ENCODE measurements at places on chromosomes 6 and 20. TPM values are rescaled to one million over a fixed set of nuclear protein-coding genes. Genes with fewer than 3 reads are reported as not detected.

DNA sequence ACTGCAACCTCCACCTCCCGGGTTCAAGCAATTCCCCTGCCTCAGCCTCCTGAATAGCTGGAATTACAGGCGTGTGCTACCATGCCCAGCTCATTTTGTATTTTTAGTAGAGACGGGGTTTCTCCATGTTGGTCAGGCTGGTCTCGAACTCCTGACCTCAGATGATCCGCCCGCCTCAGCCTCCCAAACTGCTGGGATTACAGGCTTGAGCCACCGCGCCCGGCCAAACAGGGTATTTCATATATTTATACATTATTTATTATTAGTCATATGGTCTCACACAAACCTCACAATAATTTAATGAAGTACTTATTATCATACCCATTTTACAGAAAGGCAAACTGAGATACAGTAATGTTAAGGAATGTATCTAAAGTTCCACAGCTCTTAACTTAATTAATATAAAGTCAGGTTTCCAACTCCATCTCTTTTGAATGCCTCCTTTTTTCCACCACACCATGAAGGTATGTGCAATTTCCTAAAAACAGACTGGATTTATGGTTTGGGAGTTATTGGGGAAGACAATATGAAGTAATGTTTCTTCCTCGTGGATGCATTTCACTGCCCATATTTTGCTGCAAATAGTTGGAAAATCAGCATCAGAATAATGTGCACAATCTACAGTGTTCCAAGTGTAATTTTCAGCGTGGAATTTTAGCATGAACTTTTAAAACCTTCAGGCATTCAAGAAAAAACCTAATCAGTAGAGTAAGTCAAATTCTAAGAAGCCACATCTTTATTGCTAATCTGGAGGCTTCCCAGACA lies 65.7 kb downstream of the ZMYND8 start:
- DNase-seq: no peak

- DNase-seq: peak; percentile 37
These were observed 36.2 kb downstream of the THEMIS start for GRCh38 chr6:127864701-127865100.

GRCh38 chr20:4787820-4788219 lies 66.1 kb downstream of the PRND start:
- DNase-seq: no peak

Gene CST2
- total RNA-seq: not detected

DNA sequence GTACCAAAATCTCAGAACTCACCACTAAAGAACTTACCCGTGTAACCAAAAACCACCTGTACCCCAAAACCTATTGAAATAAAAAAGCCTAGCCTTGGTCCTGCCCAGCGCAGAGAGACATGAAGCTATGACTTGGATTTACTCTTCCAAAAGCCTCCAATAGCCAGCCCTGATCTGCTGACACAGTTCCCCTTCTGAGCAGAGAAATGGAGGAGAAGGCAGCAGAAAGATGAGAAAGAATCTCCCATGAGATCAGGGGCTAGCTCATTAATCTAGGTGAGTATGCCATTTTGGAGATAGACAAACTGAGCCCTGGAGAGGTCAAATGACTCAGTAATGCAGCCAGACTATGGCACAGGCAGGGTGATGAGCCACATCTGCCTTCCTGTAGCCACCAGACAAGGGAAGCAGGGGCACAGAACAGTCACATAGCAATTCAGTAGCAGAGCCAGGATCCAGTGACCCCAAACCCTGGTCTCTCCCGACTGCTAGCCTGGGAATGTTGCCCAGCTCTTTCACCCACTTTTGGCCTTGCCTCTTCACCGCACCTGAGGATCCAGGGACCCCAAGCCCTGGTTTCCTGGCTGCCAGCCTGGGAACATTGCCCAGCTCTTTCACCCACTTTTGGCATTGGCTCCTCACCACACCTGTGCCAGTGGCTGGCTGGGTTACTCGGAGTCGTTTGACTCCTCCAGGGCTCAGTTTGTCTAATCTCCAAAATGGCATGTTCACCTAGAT lies 7.2 kb upstream of the SDCBP2 start:
- DNase-seq: no peak
